ENCODE measurements at places on chromosomes 6 and 20.

- no peak for DNase-seq
Measured at GRCh38 chr6:2834262-2834661, 7.4 kb downstream of the SERPINB1 start.

GRCh38 chr6:36712816-36713215 is 15.2 kb downstream of the RAB44 start:
- DNase-seq = no peak

- DNase-seq = no peak
Measured at GRCh38 chr20:51236421-51236820, 213.5 kb upstream of the KCNG1 start.

DNA sequence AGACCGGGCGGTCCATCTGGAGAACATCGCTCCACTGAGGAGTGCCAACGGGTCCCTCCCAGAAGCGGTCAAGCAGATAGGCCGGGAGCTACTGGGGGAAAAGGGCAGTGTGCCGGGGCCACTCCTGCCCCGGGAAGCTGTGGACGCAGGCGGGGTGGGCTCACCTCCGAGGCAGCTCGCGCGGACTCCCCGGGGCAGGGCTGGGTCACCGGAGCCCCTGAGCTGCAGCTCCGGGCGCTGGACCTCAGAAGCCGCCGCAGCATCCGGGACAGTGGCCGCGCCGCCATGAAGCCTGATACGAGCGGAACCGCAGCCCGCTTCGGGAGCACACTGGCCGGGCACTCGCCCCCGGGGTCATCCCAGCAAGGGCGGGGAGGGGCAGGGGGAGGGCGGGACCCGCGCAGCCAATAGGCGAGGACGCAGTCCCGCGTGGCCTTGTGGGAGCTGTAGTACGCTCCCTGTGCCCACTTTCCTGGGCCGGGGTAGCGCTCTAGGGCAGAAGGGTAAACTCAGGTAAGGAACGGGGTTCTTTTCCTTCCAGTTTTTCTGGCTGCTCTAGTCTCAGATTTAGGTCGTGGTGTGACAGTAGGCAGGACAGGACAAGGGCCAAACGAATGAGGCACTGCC is at the start of gene MOCS1:
Gene MOCS1 (minus strand): TSS at position 332 of the 627 bp plus-strand sequence. CDS start 45 bp downstream, at position 287.
- DNase-seq = peak; percentile 68

GRCh38 chr20:14720251-14720650 is 382.8 kb upstream of the FLRT3 start:
- DNase-seq = peak; percentile 13

DNA sequence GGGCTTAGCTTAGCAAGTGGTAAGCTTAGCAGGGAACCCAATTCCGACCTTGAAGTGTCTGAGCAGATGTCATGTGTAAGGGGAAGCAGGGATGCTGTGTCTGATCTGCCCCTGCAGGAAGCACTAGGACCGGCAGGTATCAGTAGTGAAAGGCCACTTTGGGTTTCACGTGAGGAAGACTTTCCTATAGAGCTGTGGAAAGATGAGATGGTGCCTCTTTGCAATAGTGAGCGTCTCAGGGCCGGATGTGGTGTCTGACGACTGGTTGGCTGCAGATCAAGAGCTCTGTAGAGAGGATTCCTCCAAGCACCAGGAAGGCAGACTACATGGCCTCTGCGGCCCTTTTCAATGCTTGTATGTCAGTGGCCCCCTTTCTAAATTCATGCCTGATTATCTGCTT is 98.3 kb downstream of the TIAM2 start:
- DNase-seq = no peak

DNA sequence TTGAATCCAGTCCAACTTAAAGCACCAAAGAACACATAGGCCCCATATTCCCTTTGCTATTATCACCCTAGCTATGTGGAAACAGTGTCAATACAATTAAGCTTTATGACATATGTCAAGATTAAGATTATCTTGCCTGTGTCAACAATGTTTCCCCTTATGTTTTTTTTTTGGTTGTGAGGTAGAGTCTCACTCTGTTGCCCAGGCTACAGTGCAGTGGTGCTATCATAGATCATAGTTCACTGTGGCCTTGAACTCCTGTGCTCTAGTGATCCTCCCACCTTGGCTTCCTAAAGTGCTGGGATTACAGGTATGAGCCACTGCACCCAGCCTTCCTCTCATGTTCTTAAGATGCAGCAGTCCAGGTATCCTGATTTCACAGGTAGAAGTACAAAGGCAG is 17.8 kb downstream of the AFG1L start:
- DNase-seq = no peak

DNA sequence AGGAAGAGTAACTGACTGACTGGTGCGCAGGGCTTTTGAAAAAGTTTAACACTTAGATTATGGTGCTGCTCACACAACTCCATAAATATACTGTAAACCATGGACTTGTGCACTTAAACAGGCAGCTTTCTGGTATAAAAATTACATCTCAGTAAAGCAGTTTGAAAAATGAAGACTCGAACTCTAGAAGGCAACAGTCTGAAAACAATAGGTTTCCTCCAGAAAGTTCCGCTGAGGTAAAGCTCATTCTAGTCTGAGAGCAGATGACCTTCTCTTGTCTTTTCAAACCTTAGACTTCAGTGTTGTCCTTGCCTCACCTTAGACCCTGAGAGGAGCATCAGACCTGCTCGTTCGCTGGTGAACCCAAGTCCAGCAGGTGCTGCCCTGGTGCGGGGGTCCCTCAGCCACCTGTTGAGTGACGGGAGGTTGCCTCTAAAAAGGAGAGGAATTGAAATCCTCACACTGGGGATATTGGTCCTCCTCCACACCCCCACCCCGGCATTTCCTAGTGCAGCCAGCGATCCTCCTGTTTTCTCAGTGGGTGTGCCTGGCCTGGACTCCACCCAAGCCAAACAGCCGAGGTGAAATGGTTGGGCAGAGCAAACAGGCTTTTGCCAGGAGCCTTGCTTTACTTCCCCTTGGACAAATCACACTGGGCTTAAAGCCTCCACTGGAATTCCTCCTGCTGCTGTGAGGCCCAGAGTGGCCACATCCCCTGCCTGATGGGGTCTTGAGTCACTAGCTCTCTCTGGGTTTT is 14.7 kb upstream of the PYGB start:
- DNase-seq = peak; percentile 87

Measured in kidney tubule cell (primary cell).